ENCODE measurements at places on chromosomes 12 and 14.

DNA sequence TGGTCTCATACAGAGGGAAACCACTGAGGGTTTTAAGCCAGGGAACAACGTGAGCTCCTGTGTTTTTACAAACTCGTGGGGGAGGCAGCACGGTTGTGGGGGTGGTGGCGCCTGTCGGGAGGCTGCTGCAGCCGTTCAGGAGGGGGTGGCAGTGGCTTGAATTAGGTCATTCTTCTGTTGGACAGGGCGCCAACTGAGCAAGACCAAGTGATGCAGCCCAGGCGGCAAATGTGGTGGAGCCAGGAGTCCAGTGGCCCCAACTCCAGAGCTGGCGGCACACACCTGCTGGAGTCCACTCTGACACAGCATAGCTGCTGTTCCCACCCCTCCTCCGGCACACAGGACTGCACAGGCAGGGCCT, 27.8 kb downstream of the FBRSL1 start:
- DNase-seq = no peak

DNA sequence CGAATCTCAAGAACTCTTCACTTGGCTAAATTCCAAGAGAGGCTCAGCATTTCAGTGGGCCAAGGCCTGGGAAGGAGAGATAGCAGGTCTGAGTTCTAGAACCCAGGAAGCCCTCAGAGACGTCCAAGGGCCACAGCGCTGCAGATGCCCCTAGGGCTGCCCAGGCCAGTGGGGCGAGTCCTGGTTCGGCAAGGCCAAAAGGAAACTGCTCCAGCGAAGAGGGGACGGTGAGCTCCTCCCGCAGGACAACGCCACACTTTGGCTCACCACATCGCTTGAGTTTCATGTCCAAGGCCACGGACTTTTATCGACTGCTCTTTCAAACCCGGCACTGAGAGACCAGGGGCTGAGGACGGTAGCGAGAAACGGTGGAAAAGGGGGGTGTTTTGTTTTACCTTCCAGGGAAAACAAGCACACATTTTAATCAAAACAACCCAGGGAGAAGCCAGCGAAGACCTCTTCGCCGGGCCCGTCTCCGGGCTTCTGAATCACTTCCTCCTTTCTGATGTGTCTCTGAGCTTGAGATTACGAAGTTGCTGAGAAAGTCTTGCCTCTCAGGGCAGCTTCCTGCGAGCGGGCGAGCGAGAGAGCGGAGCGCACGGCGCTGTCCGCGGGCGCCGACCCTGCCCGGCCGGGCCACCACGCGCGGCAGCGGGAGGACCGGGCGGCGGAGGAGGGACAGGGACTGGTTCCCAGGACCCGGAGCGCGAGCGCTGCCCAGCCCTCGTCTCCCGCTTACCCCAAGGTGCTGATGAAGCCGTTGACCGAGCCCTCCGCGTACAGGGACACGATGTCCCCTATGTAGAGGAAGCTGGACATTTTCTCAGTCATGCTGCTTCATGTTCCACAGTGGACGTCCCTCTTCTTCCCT, 808 bp downstream of the ITPR2 start:
- peak; percentile 40 for DNase-seq

- DNase-seq = no peak
These were observed 91.8 kb upstream of the RIC8B start for GRCh38 chr12:106682594-106683234.

- DNase-seq = no peak
These were observed 2.8 kb upstream of the CLEC9A start for GRCh38 chr12:10027721-10028120.

DNA sequence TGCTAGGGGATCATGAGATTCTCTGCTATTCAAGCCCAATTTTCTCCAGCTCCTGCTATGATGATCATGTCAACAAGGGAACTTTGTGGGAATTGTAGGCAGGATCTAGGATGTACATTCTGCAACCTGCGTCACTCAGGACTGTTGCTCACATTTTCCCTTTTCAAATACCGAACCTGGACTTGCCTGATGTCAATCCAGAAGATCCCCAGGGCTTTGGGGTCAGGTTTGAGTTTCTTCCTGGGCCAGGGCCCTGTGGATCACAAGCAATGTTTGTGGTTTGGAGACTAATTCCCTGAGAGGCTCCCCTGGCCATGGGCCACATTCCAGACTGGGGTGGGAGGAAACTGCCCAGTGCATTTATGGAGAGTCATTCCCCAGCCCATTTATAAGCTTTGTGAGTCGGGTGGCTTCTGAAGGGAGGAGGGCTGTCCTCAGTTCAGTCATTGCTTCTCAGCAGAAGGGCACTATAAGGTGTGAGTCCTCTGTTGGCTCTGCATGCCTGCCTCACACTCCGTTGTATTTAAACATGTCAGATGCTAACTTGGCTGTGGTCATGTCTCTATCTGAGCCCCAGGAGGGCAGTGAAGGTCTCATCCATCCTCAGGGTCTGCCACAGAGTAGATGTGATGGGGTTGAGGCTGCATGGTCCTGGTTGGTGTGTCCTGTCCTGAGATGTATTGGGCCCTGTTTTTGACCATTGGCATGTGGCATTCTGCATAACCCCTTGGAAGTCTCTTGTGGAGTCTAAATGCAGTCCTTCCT, 6.5 kb downstream of the KRT86 start:
- no peak for DNase-seq

GRCh38 chr12:4892418-4892817, 17.3 kb upstream of the KCNA1 start:
- no peak for DNase-seq

DNA sequence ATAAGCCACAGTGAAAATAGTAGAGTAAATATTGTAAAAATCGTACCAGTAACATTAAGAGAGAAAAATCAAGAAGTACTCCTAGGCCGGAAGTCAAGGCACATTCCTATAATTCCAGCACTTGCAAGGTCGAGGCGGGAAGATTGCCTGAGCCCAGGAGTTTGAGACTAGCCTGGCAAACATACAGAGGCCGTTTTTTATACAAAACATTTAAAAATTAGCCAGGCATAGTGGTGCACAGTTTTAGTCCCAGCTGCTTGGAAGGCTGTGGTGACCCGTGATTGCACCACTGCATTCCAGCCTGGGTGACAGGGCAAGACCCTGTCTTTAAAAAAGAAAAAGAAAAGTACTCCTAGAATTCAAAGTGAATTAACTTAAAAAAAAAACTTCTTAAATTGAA, 341.8 kb downstream of the C12orf50 start:
- DNase-seq = no peak

DNA sequence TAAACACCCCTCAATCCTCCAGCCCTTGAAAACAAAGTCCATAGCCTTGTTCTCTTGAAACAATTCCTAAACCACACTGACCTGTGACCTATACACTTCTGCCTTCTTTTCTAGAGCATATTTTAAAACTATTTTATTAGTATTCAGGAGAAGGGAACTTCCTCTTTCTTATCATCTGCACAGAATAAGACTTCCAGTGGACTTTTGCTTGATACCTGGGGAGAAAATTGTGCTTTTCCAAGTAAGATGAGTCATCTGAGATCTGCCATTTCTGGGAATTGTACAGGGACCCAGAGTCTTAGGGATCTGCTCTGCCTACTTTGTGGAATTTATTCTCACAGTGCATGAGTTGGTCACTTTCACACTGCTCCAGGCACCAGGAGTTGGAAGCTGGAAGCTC, 10.5 kb upstream of the WNT5B start:
- DNase-seq = no peak

GRCh38 chr14:69493038-69493437, 8.5 kb downstream of the PLEKHD1 start:
- no peak for DNase-seq

DNA sequence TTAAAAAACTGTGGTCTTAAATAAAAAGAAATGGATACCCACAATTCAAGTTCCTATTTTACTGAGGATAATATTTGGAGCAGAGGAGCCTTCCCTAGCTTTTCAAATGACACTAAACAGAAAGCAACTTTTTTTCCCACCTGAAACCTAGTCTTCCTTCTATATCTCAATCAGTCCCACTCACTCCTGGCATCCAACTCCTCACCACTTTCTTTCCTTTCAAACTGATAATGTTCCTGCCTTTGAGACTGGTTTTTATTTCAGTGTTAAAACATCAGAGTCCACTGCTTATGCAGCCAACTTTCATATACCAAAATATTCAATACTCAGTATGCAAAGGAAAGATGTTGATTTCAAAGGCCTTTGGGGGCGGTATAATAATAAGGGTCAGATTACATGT, 225.6 kb downstream of the GXYLT1 start:
- no peak for DNase-seq

GRCh38 chr12:4817880-4818279, 91.8 kb upstream of the KCNA1 start:
- no peak for DNase-seq

Data from activated gamma-delta T cell (primary cell).